ENCODE measurements at places on chromosomes 5 and 9.

GRCh38 chr5:67809589-67809988 lies 406.0 kb upstream of the PIK3R1 start:
- DNase-seq: peak; percentile 1

- DNase-seq: no peak
These were observed 40.0 kb upstream of the SMC5 start for GRCh38 chr9:70218767-70219166.

- no peak for DNase-seq
These were observed 66.4 kb upstream of the SLC44A1 start for GRCh38 chr9:105178076-105178475.

GRCh38 chr5:15103130-15103529 lies 231.6 kb upstream of the ANKH start:
- no peak for DNase-seq

GRCh38 chr5:1118231-1118698 lies 6.4 kb upstream of the SLC12A7 start:
- no peak for DNase-seq

GRCh38 chr5:126818736-126819135 lies 41.8 kb downstream of the LMNB1 start:
- DNase-seq: no peak

GRCh38 chr5:96930058-96930457 lies 5.8 kb upstream of the LNPEP start:
- no peak for DNase-seq

GRCh38 chr9:83199240-83199639 lies 136.3 kb upstream of the RASEF start:
- no peak for DNase-seq

DNA sequence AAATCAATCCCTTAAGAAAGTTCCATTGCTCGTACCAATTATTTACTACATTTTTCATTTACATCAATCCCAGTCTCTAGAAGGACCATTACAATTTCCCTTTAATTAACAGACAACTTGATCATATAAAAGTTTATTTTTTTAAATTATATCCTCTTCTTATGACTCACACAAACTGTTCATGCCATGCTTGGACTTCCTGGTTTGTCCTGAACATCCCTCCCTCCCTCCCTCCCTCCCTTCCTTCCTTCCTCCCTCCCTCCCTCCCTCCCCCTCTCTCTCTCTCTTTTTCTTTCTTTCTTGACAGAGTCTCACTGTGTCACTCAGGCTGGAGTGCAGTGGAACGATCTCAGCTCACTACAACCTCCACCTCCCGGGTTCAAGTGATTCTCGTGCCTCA lies 11.6 kb upstream of the CLTB start:
- DNase-seq: no peak

- no peak for DNase-seq
These were observed 13.7 kb upstream of the ODF2 start for GRCh38 chr9:128442150-128442549.

- DNase-seq: no peak
These were observed 3.8 kb upstream of the CTNNAL1 start for GRCh38 chr9:109017061-109017460.

- no peak for DNase-seq
These were observed 16.9 kb downstream of the IRF1 start for GRCh38 chr5:132473668-132474067.

- no peak for DNase-seq
These were observed 539.2 kb downstream of the TLE1 start for GRCh38 chr9:81150016-81150625.

- no peak for DNase-seq
These were observed 52.8 kb downstream of the AMBP start for GRCh38 chr9:114025196-114025753.

DNA sequence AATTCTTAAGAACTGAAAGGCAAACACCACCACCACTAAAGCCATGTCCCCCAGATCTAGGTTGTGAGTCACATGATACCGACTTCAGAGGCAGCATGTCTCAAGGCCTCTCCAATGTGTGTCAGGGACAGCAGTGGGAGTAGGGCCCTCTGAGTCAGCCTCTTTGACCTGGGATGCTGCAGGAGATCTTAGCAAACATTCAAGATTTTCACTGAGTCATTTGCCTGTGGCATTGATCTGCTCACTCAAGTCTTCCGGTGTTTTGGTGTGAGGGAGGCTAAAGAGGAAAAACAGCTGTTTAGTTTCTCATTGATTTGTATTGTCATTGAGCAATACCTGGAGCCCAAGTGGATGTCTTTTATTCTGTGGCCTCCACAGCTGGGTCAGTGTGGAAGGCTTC lies 36.1 kb downstream of the TMC1 start:
- DNase-seq: peak; percentile 1

GRCh38 chr5:27234916-27235315 lies 196.5 kb upstream of the CDH9 start:
- DNase-seq: no peak

DNA sequence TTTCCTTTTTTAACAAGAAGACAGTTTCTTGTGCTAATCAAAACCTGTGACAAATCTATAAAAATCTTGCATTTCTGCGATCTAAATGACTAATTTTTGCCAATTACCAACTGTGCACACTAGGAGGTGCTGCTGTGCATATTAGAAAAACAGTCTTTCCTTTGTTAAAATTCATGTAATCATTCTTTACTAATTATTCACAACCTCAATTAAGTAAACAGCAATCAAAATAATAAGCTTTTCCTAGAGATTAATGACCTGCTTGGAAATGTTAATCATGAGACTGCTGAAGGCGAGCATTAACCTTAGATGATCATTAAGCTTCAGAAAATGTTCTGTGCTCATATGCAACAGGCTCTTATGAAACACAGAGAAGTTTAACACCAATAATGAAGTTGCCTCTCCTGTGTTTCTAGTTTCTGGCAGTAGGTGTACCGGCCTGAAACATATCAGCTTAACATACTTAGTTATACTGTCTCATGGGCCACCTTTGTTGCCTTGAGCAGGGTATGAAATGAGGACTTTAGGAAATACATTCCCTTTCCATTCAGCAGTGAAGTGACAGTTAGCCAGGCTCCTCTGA lies 17.7 kb downstream of the RFESD start:
- DNase-seq: peak; percentile 10

DNA sequence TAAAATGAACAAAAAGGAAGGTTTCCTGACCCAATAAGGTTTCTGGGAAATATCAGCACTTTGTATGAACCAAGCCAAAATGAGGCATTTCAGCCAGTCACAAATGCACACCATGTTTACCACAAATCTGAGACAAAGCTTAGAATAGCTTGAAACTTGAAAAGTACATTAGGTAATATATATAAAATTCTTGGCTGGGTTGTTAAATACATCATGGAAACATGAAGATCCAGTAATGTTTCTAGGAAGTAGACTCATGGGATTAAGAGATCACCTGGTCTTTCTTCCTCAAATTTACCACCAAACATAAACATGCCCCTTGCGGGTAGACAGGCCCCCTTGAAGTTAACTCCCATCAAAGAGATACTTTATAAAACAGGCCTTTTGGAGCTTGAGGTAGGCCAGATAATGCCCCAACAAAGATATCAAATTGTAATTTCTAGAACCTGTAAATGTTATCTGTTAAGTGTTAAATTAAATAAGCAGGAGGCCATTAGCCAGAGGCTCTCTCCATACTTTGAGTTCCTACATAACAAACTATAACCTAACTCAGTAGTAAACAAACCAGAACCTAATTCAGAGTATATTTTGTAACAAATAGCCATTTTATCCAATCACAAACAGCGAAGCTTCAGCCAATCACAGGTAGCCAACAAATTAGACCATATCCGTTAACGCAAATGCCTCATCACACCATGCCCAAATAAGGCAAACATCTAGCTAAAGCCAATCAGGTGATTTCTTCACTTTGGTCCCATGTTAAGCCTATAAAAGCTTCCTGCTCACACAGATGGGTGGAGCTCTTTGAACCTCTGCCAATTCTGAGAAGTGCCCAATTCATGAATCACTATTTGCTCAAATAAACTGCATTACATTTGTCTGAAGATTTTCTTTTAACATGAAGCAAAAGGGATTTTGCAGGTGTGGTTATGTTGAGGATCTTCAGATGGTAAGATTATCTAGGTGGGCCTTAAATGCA lies 127.9 kb upstream of the TARS1 start:
- DNase-seq: no peak

DNA sequence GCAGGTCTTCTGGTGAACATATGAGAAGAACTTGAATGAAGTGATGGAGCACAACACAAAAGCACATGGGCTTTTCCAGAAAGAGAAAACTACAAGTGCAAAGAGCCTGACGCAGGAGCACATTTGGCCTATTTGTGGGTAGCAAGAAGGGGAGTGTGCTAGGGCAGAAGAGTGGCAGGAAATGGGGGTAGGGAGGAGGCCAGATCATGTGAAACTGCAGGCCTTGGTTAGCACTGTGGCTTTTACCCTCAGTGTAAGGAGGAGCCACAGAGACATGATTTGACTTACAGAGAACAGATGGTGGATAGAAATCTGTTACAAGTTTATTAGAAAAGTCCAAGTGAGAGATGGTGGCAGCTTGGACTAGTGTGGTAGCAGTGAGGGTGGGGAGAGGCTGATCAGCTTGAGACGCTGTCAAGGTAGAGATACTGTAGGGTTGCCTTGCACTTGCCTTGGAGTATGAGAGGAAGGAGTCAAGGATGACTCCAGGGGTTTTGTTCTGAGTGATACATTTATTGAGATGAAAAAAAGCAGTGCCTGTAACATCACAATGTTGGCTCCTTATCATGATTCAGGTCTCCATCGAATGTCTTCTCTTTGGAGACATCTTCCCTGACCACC lies 126.7 kb downstream of the PPP2R2B start:
- DNase-seq: peak; percentile 82

GRCh38 chr5:167626341-167627123 lies 664.9 kb upstream of the WWC1 start:
- no peak for DNase-seq

GRCh38 chr5:171914726-171915338 lies 91.6 kb downstream of the FBXW11 start:
- DNase-seq: no peak

- DNase-seq: no peak
These were observed 292.5 kb downstream of the MARCHF11 start for GRCh38 chr5:15887093-15887492.

- DNase-seq: no peak
These were observed 1126.4 kb upstream of the C9orf72 start for GRCh38 chr9:28699632-28700031.

DNA sequence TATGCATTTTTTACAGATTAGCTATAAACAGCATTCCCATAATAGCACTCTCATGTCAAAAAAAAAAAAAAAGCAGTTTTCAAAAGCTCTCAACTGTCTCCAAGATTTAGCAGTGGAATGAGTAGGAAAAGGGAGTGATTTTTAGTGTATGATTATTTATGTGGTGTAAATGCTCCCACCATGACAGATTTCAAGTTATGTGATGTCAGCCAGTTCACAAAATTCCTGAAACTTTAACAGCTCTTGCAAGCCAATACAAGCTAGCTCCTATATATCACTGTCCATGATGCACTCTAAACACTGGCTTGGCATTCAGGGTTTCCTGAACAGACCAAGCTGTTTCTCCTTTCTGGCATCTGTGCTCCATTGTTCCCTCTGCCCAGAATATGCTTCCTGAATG lies 7.9 kb upstream of the ANKDD1B start:
- no peak for DNase-seq

DNA sequence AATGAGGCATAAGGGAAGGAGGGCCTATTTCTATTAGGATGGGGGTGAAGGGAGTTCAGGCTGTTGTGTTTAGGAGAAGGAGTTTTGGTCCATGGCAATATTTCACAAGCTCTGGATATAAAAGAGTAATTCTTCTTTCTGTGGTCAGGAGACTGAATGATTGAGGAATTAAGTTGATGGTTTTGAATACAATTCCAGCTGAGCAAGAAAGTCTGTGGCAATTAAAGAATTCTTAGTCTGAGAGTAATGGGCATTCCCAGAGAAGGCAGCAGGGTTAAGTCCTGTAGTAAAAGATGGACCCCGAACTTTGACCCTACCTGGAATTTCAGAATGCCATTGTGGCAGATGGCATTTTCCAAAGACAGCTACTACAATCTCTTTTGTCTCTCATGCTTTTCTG lies 202.6 kb downstream of the TLE4 start:
- DNase-seq: no peak

DNA sequence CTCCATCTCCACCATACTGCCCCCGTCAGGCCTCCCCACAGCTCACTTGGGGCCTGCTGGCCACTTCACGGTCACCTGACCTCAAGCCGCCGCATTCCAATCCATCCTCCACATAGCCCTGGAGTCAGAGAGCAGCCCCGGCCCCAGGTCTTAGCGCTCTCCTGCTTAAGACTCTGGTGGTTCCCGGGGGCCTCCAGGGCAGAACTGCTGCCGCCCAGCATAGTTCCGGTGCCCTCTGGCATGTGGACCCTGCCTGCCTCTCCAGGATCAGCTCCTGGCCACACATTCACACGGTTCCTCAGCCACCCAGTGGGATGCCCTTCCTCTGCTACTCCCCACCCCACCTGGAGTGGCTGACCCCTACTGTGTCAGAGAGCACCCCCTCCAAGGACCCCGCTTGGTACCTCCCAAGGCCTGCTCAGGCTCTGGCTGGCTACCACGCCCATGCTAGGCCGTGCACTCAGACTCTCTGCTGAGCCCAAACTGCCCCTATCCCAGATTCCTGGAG lies 8.7 kb downstream of the PHYKPL start:
- DNase-seq: no peak

GRCh38 chr5:56154732-56155484 lies 78.2 kb downstream of the ANKRD55 start:
- DNase-seq: no peak

DNA sequence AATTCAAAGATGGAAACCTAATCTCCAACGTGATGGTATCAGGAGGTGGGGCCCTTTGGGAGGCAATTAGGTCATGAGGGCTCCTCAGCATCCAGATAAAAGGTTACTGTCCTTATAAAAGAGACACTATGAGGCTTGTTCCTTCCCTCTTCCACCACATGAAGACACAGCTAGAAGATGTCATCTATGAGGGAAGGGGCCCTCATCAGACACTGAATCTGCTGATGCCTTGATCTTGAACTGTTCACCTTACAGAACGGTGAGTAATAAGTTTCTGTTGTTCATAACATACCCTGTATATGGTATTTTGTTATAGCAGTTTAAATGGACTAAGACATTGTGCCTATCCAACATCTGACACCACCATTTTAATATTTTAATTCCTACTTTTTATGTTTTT lies 19.7 kb upstream of the CCNH start:
- DNase-seq: no peak

GRCh38 chr9:3962496-3962895 lies 337.4 kb downstream of the GLIS3 start:
- DNase-seq: no peak

DNA sequence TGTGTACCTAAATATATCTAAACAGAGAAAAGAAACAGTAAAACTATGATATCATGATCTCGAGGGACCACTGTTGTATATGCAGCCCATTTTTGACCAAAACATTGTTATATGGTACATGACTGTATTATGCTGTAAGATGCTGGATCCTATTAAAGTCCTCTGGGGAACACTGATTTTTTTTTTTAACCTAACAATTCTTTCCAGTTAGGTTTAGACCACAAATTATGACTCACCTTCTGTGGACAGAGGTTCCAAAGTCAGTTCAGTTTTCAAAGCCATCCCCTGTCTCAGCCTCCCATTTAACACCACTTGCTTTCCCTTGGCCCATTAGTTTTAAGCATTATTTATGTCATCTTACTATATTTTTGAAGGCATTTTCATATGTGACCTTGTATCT lies 27.1 kb downstream of the TRMO start:
- no peak for DNase-seq

All from CD4-positive, alpha-beta T cell treated with Interferon alpha-2 for 1 hour (primary cell).